ENCODE measurements at places on chromosomes 3 and 15. TPM values are rescaled to one million over a fixed set of nuclear protein-coding genes. Genes with fewer than 3 reads are reported as not detected.

DNA sequence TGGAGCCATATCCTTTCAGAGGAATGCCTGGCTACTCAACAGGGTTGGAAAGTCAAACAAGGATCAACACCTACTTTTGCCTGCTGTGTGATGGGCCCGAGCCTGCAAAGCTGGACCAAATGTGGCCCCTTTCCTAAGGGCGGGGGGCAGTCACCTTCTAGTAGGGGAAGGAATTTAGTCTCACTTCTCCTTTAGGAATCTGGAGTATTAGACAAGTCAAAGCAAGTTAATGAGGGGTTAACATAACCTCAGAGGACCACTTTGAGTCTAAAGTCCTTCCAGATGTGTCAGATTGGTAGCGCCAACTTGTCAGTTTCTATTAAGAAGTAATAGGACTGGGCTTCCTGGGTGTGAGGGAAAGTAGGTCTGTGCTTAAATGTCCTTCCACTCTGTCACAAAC, 6.8 kb downstream of the EXOSC7 start:
- no peak for ATAC-seq

- no peak for ATAC-seq
Observed at GRCh38 chr3:85785766-85786165, 827.0 kb downstream of the CADM2 start.

- no peak for ATAC-seq
Observed at GRCh38 chr15:85972805-85973540, 106.7 kb upstream of the AGBL1 start.

DNA sequence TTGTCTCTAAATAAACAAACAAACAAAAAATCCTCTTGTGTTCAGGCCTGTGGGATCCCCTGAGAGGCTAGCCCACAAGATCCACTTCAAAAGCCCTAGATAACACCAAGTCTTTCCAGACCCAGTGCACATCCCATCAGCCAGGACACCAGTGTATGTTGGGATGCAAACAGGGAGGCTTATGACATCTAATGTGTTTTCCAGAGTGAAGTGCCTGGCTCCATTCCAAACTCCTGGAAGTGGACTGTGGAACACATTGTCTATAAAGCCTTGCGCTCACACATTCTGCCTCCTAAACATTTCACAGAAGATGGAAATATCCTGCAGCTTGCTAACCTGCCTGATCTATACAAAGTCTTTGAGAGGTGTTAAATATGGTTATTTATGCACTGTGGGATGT, 57.0 kb downstream of the MLH1 start:
- ATAC-seq, result no peak

DNA sequence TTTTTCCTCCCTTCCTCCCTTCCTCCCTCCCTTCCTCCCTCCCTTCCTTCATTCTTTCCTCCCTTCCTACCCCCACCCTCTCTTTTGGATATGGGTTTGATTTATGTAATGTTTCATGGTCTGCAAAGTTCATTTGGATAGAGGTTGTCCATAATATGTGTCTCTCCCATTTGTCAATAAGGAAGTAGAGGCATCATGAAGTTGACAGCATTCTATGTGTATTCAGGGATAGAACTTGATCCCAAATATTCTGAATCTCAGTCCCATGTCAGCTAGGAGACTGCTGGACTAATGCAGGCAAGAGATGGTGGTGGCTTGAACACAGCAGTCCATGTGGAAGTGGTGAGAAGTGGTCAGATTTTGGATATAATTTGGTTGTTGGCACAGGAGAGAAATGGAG, 90.7 kb upstream of the SLC6A6 start:
- ATAC-seq, result no peak

- ATAC-seq, result no peak
Observed at GRCh38 chr3:97738761-97739160, 25.8 kb upstream of the ARL6 start.

GRCh38 chr15:68871507-68871906, 50.8 kb upstream of the ANP32A start:
- ATAC-seq, result no peak

- peak; percentile 53 for ATAC-seq
Observed at GRCh38 chr15:65286069-65286703, 497 bp downstream of the PARP16 start.

- ATAC-seq, result no peak
Observed at GRCh38 chr3:140096037-140096436, 161.1 kb downstream of the CLSTN2 start.

DNA sequence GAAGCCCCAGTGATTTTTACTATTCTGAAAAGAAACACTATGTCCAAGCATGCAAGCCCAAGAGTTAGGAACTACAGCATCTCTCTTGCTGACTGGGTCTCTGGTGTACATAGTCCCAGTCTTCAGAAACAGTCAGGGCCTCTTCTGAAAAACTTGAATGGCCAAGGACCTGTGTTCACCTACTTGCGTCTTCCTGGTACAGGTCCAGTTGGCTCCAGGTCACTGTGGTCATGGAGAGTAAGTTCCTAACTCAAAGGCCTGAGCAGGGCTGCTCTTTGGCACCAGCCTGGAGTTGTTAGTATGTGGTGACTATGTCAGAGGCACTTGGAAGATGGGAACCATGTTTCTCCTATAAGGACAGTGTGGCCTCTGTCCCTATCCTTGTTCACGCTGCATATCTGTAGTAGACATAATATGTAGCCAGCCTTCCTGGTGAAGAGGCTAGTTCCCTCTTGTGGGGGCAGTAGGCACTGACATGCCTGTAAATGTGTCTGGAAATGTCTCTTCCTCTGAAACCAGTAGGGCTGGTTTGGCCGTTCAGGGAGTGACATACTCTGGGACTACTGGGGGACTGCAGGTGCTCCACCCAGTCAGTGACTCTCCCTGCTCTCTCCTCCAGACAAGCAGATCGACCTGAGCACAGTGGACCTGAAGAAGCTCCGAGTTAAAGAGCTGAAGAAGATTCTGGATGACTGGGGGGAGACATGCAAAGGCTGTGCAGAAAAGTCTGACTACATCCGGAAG, 2.6 kb upstream of the RBM15B start:
- ATAC-seq, result no peak

GRCh38 chr3:51620543-51620942, 50.5 kb upstream of the TEX264 start:
- peak; percentile 62 for ATAC-seq

DNA sequence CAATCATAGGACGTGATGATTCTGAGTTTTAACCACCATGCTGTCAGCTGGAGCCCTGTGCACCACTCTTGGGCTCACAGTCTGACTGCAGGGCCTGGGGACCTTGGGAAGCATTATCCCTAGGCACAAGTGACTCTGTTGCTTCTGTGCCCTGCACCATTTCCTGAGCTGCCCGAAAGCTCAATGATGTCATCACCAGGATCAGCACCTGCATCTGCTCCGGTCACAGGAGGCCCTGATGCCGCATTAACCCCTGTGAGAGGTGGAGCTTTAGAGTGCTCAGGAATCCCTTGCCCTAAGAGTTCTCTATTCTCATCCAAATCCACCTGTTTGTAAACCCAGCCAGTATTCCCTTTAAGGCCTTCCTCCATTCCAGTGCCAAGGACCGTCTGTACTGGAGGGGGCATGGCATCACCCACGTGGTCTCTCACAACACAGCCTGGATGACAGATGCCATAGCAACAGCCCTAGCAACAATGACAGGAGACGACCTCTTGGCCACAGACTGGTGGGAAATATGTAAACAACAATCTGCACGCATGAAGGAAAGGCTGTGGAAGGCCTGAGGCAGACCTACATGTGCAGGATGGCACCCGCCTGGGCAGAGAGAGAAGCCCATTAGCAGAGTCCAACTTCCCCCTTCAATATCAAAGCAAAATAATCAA, 37.9 kb downstream of the NTRK3 start:
- ATAC-seq, result peak; percentile 46

- ATAC-seq, result no peak
Observed at GRCh38 chr3:117752984-117753717, 1043.6 kb downstream of the TUSC7 start.

DNA sequence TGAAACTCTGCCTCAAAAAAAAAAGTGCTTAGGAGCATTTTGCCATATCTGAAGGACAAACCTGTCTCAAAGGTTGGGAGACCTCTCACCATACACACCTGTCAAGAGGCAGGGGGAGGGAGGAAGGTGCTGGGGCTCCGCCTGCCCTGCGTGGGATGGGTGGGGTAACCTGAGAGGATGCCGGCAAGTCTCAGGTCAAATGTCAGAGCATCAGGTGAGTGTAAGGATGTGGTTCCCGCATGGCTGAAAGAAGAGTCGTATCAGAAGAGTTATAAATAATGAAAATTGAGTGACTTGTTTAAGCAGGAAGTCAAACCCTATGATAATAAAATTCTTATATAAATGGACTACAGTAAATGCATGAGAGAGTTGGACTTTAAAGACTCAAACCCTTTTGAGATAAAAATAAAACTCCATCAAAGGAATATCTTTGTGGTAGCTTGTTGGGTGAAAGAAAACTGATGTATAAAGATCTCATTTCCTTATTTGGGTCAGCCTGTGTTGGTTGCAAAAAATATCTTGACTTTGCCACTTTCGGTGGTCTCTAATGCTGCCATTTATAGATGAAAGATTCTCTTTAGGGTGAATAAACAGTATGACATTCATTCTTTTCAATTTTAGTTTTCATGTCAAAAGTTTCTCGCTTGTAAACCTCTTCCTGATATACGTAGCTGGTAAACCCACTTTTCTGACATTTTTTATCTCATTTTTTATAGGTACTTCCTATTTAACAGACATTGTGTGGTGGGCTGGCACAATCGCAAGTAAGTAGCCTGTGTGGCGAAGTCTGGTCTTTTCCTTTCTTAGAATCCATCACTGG, 23.8 kb downstream of the NIPA1 start:
- ATAC-seq, result no peak

GRCh38 chr3:187265461-187265955, 26.0 kb downstream of the MASP1 start:
- ATAC-seq, result no peak

DNA sequence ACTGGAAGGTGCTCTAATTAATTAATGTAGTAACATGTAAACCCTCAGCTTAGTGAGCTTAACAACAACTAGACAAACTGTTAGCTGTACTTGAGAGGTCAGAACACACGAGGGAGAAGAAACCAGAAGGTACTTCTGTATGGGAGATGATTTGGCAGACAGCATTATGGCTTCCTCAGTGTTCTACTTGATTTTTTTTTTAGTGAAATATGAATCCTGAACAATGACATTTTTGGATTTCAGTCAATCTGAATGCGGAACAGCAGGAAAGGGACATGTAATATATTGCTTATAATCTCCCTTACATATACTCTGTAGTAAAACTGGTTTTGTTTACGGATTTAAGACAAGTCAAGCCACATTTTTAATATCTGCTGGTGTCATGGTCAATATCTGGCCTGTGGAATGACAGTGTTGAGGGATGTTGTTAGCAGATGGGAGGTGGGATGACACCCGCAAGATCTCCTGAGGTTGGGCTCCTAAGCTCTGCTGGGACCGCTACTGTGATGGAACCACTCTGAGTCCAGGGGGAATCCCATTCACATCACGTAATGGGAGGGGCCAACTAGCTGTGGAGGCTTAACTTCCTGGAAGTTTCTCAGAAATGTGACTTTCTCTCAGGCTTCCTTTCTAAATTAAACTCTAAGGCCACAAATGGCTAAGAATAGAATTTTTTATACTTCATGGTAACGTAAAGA, 18.7 kb downstream of the TNFAIP8L3 start:
- ATAC-seq, result peak; percentile 8

The PGBD4 gene
- 1.2 TPM for total RNA-seq

The MUC4 gene
- 0.47 TPM for total RNA-seq

The GABRA5 gene
- 57.8 TPM for total RNA-seq

The DPH6 gene
- 23.3 TPM for total RNA-seq

The WNT5A gene
- 5.4 TPM for total RNA-seq

The RTP4 gene
- 1.2 TPM for total RNA-seq

The TEX9 gene
- total RNA-seq, result 4.6 TPM

The KNL1 gene
- total RNA-seq, result 0.47 TPM

The ZNF654 gene
- 14.1 TPM for total RNA-seq

The MYO5C gene
- total RNA-seq, result 12.3 TPM
